ENCODE measurements at places on chromosomes 11 and 22. TPM values are rescaled to one million over a fixed set of nuclear protein-coding genes. Genes with fewer than 3 reads are reported as not detected.

OR52E8 gene
- total RNA-seq: not detected

DNA sequence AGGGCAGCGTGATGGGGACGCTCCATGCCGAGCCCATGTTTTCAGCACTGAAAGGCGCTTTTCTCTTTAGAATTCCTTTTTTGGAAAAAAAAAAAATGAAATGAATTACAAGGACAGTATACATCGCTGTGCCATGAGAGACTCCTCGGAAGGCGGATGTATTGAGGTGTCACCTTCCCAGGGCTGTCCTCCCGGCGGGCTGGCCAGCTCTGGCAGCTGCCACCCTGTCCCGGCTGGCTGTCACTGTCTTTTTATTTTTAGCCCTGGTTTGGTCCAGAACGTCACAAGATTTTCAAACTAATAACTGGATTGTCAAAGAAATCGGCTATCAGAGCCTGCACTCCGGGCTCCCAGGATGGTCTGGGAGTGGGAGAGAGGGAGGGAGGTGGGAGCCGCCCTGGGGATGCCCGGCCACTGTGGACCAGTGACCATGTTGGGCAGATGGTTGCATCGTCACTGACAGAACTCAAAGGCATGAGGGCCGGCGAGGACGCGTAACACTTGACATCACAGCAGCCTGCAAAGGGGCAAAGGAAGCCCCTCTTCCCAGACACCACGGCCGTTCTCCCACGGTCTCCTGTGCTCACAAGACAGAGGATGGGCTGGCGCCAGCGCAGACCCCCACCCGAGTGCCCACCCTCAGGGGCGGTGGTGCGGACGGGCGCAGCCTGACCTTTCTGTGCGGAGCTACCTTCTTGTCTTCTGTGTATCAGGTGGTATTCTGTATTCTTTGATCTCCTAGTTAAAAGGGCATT, 392.9 kb downstream of the TBC1D22A start:
- H3K4me1 ChIP-seq: peaks cover 5% of the 10 kb centered on the region
- H3K27me3 ChIP-seq: no peaks in the 10 kb centered on the region
- H3K4me3 ChIP-seq: no peak overlapping the region
- H3K36me3 ChIP-seq: no peaks in the 10 kb centered on the region

DNA sequence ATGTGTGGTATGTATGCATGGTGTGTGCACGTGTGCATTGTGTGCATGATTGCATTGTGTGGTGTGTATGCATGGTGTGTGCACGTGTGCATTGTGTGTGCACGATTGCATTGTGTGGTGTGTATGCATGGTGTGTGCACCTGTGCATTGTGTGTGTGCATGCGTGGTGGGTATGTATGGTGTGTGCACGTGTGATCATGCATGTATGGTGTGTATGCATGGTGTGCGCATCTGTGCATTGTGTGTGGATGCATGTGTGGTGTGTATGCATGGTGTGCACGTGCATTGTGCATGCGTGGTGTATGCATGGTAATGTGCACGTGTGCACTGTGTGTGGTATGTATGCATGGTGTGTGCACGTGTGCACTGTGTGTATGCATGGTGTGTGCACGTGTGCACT, 16.8 kb downstream of the ALG12 start:
- H3K4me3 ChIP-seq: no peak overlapping the region
- H3K27ac ChIP-seq: no peak overlapping the region
- H3K27me3 ChIP-seq: no peaks in the 10 kb centered on the region
- H3K4me1 ChIP-seq: no peaks in the 10 kb centered on the region
- no peaks in the 10 kb centered on the region for H3K36me3 ChIP-seq

DNA sequence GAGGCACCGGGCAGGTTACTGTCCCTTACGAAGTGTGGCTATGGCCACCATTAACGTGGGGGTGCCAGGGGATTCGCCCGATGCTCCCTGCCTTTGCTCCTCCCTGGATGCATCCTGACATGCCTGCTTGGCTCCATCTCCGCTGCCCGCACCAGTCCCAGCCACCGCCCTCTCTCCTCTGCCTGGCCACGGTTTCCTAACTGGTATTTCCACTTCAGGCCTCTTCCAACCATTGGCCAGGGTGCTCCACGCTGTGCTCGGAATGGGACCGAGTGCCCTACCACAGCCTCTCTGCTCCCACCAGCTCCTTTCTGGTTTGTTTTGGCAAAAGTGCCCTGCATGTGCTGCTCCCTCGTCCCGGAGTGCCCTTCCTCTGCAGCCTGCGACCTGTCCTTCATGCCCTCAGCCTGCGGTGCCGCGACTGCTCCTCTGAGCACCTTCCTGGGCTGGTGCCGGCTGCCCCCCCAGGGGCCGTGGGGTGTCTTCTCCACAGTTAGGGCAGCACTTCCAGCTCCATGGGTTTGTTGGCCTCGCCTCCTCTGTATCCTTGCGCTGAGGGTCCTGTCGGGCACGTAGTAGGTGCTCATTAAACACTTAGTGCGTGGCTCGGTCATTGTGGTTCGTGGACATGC, 12.6 kb upstream of the GRAMD4 start:
- no peak overlapping the region for H3K27ac ChIP-seq
- no peak overlapping the region for H3K4me3 ChIP-seq
- DNase-seq: no peak
- no peaks in the 10 kb centered on the region for H3K36me3 ChIP-seq
- no peaks in the 10 kb centered on the region for H3K27me3 ChIP-seq

DNA sequence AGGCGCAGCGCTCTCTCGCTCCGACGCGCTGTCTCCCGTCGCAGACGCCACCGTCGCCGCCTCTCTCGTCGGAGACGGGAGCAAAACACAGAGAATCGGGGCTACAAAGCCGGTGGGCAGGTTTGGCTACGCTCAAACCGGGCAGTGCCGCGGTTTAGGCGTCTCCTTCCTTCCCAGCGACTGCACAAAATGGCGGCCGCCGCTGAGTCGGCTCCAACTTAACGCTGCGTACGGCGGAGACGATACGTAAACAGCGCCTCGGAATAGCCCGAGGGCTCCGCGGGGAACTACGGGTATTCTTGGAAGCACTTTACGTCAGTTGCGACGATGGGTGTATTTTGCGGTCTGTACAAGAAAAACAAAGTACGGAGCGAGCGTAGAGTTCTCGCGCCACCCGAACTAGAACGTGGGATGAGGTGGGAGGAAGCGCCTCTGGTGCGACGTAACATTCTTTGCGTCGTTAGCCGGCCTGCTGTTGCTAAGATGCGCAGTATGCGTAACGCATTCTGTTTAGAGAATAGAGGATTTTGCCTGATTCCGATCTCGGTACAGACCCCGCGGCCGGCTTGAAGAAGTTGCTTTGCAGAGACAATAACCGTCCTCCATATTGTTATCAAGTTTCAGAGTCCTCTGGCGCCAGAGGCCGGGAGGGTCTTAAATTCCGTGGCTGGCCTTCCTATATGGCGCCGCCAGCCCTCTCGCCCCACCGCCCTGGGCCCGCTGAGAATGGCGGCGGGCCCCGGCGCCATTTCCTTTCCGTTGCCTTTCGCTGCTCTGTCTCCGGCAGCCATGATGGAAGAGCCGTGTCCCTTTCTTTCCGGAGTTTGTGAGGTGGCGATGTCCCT, at the start of gene DDX17:
TSS of gene DDX17 (minus strand) at position 194 of the 845 bp plus-strand sequence.
- H3K27ac ChIP-seq: peak within 1 kb of the TSS; percentile 99
- peak within 1 kb of the TSS; percentile 67 for H3K4me3 ChIP-seq
- no peaks in the 10 kb centered on the region for H3K27me3 ChIP-seq
- peaks cover 3% of the 10 kb centered on the region for H3K4me1 ChIP-seq
- no peaks in the 10 kb centered on the region for H3K36me3 ChIP-seq

DNA sequence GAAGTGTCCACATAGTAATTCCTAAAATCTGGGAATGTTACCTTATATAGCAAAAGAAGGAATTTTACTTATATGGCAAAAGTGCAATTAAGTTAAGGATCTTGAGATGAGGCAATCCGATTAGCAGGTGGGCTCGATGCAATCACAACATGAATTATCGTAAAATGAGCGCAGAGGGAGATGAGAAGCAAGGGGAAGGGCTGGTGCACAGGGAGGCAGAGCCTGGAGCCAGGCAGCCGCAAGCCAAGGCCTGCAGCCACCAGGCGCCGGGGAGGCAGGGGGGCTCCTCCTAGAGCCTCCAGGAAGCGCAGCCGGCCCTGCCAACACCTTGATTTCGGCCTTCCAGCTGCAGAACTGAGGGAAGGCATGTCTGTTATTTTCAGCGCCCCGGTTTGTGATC, 85.7 kb downstream of the CELSR1 start:
- DNase-seq: no peak
- H3K27ac ChIP-seq: no peak overlapping the region
- no peak overlapping the region for H3K4me3 ChIP-seq
- no peaks in the 10 kb centered on the region for H3K4me1 ChIP-seq
- no peaks in the 10 kb centered on the region for H3K27me3 ChIP-seq

RTN4RL2 gene
- total RNA-seq: 1.1 TPM

CREB3L1 gene
- 2.6 TPM for total RNA-seq

- no peaks in the 10 kb centered on the region for H3K27me3 ChIP-seq
- H3K4me3 ChIP-seq: no peak overlapping the region
- H3K4me1 ChIP-seq: peaks cover 2% of the 10 kb centered on the region
- DNase-seq: no peak
- H3K27ac ChIP-seq: no peak overlapping the region
- no peaks in the 10 kb centered on the region for H3K36me3 ChIP-seq
Measured at GRCh38 chr11:128399251-128400121, 187.9 kb downstream of the ETS1 start.
